GM13977 (cell line): ENCODE measurements at places on chromosomes 13 and 19.

DNA sequence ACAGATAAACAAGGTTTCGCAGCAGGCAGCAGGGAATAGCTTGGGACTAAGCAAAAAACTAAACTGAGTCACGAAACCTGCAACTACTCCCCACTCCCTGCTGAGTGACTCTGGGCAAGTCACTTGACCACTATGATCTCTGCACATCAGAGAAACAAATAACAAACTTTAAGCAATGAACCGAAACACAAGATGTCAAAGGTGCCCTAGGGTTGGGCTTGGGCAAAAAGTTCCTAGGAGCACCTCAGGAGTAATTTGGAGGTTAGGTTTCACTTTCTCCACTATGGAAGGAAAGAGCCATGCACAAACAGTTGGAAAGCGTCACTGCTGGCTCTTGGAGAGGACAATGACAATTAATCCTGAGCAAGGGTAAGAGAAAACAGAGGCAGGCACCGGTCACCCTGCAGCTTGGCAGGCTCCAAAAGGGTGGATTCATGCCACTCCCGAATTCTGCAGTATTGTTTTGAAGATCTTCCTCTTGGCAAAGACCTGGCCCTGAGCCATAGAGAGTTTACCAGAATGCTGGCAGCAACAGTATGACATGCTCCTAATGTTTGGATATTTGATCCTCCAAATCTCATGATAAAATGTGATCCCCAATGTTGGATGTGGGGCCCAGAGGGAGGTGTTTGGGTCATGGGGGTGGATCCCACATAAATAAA lies 60.3 kb downstream of the CRYL1 start:
- DNase-seq, result no peak

GRCh38 chr13:112905086-112905485 lies 63.9 kb upstream of the MCF2L start:
- DNase-seq, result no peak

- DNase-seq, result no peak
These were observed 2.2 kb downstream of the ZNF100 start for GRCh38 chr19:21765151-21765550.

DNA sequence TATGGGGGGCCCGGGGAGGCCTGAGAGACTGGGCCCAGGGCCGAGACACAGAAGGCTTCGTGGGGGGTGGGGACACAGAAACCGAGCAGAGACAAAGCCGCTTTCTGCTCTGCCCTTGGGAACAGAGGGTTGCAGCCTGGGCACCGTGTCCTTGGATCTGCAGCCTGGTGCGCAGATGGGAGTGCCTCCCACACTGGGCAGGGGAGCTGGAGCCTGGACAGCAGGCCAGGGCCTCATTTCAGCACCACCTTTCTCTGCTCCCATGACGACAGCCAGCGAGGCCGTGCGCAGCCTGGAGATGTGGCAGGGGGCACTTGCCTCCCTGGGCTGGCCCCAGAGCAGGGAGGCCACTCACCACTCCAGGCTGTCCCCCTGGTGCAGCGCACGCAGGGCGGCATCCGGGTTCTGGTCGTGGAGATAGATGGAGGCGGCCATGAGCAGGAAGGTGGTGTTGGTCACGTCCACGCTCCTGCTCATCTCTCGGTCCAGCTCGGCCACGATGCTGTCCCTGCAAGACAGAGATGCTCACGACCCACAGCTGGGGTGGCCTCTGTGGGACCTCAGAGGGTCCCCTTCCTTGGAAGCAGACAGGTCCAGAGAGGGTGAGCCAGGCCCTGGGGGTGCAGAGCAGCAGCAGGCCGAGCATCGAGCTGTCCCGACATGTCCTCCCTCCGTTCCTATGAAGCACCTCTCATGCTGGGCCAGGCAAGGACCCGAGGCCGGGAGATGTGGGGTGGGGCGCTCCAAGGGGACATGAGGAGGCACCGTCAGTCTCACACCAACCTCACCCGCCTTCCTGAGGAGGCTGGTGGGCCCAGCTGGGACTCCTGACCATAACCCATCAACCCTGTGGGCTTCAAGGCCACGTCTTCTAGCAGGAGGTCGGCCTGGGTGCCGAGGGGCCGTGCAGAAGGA lies 10.9 kb upstream of the CERS1 start:
- DNase-seq, result no peak

- DNase-seq, result no peak
These were observed 334.0 kb downstream of the KCTD12 start for GRCh38 chr13:76552041-76552772.

DNA sequence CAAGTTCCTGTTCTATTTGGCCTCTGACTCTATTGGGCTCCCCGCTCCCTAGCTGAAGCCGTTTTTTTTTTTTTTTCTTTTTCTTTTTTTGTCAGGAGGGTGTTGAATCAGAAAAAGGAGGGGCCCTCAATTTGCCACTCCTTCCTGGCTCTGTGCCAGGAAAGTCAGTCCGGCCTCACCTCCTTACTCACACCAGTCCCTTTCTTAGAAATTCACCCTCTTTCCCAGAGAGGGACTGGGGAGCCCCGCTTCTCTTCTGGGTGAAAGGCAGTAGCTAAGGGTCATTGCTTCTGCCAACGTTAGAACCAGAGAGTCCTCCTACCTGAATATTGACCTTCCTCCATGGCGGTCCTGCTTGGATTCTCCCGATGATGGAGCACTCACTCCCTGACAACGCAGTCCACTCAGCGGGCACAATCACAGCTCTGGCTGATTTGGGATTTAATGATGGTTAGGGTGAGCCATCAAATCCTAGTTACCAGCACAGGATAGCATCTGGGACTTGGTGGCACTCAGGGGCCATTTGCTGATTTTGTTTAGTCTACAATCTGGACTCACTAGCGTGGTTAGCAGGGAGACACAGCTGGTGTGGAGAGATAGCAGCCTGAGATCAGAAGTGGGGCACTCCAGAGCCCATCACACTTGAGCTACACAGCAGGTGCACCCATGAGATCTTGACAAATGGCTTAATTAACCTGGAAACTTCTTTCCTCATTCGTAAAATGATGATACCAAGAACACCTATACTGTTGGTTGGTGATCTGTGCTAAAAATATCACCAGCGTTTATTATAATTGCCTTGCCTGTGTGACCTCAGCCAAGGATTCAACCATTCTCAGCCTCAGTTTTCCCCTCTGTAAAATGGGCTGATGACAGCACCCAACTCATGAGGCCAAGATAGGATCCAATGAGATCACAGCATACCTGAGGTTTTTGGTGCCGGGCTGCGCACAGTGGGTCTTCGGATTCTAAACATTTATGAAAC lies 2.2 kb downstream of the FCER2 start:
- DNase-seq, result no peak

DNA sequence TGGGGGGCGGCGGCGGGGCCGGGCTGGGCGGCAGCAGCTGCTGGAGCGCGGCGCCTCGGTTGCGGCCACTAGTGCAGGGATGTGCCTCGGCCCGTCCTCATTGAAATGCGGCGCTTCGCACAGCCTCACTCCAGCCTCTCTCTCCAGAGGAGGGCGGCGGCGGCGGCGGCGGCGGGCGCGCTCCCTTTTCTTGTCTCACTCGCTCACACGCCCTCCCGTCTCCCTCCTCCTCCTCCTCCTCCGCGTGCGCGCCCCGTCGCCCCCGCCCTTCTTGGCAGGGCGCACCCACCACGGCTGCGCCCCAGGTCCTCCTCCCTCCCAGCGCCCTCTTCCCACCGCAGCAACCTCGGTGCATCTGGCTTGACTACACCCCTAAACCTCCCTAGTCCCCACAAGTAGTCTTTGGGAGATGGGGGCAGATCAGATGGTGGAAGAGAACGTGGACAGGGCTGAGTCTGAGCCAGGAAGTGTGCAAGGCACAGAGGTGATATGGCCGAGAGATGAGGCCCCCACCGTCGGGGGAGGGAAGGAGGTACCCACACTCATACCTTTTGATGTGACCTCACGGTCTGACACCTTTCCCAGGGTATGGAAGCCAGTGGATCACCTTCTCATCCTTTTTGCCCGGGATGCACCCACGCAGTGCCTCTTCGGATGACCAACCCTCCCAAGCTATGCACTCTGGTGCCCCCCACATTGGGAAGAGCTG lies at the start of gene DCLK1:
TSS of gene DCLK1 (minus strand) at position 161 of the 709 bp plus-strand sequence.
- DNase-seq, result no peak

DNA sequence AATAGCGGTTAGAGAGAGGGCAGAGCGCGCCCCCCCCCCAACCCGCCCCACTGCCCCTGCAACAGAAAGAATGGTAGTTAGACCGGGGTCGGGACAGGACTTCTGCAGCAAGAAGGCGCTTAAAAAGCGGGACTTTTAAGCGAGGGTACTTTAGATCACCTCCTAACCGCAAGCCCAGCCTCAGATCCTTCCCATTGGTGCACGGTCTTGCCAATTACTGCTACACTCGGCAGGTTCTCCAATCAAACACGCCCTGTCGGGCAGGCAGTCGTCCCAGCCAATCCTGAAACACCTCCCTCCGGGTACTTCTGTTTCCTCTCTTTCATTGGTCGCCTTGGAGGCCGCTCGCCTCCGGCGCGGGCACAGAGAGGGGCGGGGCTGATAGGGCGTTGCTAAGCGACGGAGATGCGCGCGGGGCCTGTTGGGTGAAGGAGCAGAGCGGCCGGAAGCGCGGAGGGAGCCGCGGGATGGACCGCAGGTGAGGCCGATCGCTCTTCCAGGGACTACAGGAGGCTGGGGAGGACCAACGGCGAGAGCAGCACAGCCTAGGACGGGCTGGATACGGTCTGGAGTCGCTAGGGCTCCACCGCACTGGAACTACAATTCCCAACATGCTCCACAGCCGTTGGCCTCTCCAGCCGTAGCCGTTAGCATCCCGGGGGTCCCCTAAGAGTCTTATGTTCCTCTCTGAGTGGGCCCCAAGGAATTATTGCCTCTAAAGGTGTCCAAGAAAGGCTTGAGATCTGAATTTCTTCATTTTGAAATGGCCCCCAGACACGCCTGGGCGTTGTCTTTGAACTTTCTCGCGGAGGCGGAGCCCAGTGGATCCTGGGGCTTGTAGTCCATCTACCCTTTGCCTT lies at the start of gene PROSER3:
TSS of gene PROSER3 (plus strand) at position 428 of the 860 bp plus-strand sequence. CDS start at position 468, 40 bp downstream.
- peak; percentile 98 for DNase-seq

- no peak for DNase-seq
These were observed 23.6 kb downstream of the RANBP3 start for GRCh38 chr19:5954293-5954692.

- DNase-seq, result no peak
These were observed 3.1 kb downstream of the GIPC1 start for GRCh38 chr19:14492756-14493337.

DNA sequence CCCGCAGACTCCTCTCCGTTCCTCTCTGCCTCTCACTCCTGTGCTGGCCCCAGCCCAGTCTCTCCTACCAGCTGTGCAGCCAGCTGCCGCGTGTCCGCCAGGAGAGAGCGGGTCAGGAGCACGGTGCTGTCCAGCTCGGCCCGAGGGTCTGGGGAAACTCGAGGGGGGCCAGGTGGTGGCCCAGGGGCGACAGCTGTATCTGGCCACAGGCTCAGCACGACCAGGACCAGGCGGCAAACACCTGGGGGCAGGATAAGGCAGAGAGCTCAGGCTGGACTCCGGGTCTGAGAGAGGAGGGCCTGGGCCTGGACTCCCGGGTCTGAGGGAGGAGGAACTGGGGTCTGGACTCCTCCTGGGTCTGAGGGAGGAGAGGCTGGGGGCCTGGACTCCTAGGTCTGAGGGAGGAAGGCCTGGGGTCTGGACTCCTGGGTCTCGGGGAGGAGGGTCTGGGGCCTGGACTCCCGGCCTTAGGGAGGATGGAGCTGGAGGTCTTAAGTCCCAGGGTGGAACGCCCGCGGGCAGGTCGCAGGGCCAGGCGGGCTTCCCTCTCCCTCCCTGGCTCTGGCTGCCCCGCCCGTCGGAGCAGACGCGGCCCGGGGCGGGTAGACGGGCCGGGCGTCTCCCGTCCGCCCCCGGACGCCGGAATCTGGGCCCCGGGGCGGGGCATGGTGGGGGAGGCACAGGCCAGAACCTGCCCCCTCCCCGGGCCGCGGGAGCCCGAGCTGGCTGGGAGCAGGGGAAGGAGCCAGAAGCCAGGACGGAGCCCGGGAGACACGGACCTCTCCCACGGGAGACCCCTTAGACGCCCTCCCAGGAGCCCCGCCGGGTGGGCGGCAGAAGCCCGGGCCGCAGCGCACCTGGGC lies 1.3 kb downstream of the IL11 start:
- DNase-seq, result peak; percentile 64

DNA sequence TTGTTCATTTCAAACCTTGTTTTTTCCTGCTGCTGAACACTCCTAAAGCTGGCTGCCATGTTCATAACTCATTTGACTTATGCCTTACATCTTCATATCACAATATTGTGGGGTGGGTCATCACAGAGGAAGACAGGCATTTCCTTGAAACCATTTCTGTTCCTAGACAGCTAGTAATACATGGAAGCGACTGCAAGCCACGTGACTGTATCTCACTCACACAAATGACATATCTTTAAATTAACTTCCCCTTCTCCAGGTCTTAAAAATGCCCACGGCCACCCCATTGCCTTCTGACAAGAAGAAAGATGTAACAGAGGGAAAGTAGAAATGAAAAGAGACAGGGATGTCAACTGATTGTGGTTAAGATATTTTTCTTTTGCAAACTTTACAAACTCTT lies 236.8 kb downstream of the LMO7 start:
- DNase-seq, result no peak

DNA sequence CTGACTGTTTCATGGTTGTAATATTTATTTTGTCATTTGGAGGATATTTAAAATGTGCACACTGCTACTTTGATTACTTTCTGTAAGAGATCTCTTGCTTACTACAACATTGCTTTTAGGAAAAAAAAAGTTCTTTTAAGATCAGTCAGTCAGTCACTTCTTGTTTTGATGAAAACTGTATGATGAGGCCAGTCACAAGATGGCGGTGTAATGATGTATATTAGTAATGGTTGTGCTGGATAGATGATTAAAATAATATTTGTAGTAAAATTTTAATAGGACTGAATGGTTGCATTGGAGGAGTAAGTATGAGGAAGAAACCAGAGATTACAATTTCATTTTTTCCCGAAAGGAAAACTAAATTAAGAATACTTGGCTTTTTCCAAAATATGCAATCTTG lies 2411.1 kb downstream of the PCDH9 start:
- DNase-seq, result no peak

- no peak for DNase-seq
These were observed 26.7 kb downstream of the CRTC1 start for GRCh38 chr19:18710186-18710585.

DNA sequence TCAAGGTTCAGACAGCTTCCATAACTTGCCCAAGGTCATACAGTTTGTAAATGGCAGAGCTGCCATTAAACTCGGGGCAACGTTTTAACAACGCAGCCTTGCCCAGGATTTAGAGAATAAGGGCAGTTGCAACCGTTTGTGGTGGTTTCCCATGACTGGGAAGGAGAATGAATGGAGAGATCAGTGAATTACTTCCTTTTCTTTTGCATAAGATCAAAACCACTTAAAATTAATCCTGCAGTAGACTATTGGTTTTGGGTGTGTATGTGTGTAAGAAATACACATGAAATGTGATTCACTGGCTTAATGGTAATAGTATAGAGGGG lies 179.1 kb upstream of the MIR17HG start:
- DNase-seq, result no peak
